ENCODE measurements at places on chromosomes 3 and 15.

DNA sequence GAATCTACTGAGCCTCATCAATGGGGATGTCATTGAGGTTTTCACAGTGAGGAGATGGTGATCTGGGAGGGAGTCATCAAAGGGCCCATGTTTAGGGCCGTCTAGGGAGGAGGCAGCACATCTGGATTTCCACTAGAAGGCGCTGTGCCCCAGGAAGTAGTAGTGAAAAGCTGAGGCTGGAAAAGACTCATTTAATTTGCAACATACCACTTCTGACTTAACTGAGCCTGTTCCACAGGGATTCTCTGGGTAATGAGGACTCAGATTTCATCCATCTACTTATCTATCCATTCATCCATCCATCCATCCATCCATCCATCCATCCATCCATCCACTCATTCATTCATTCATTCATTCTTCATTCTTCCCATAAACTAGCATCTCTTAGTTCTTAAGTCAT is 17.4 kb upstream of the SHF start:
- DNase-seq = peak; percentile 38

GRCh38 chr3:172115787-172116186 is 76.4 kb downstream of the FNDC3B start:
- DNase-seq = no peak

DNA sequence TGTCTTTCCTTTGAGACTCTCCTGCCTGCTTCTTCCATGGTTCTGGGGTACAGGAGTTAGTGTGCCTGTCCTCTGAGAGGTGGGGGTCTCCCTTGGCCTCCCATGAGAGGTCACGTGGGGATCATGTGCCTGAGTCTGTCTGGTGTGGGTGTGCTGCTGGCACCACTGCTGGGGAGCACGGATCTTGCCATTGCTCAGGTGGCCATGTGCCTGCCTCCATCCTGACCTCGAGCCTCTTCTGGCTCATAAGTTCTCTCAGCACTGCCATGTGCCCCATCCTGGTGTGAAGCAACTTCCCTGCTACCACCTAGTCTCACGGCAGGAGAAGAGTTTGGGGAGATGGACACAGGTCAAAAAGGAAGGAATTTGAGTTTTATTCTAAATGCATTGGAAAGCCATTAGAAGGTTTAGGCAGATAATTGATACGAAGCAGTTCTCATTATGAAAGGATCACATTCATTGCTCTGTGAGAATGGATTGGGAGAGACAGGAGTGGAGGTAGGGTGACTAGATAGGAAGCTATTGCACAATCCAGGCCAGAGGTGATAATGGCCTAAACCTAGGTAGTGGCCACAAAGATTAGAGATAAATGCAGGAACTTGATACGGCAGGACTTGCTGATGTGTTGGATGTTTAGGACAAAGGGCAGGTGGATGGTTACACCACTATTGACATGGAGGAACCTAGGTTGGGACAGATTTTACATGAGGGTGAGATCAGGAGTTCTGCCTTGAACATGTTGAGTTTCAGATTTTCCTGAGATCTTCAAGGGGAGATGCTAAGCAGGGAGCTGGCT is 173.0 kb upstream of the RORA start:
- DNase-seq = no peak

DNA sequence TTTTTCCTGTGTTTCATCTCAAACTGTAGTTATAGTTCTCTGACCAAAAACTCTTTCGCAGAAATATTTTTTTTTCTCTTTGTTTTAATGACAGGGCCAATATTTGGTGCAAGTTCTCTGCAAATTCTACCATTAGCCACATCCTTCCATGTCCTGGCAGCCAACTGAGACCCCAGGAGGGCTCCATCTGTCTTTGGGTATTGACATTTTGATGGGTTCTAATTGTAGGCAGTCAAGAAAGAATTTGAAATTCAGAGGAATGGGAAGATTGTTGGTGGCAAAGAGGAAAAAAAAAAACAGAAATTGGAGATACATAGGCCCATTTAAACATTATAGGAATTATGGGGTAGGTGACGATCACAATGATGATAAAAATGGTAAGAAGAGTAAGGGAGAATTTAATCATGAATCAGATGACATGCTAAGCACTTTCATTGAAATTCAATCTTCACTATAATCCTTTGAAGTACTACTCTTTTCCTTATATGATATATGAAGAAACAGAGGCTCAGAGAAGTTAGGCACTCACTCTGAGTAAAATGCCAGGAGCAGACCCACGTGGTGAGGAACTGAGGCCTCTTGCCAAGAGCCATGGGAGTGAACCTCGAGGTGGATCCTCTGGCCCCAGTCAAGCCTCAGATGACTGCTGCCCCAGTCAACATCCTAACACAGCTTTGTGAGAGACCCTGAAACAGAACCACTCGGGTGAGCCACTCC is 151.4 kb downstream of the PDZRN3 start:
- no peak for DNase-seq

DNA sequence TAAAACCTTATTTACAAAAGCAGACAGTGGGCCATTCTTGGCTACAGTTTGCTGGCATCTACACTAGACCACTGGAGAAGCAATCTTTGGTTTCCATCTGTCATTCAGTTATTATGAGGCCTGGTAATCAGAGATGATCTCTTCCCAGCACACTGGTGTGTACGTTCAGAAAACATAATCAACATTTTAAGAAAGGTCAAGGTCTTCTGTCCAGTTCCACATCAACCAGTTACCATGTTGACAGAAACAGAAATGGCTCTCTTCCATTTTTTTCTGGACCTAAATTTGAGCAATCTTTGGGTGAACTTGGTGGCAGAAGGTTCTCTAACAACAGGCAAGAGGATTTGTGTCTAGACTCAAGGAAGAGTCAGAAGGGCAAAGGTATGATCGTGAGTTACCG is 29.8 kb upstream of the ARHGEF3 start:
- DNase-seq = no peak

- no peak for DNase-seq
Observed at GRCh38 chr3:72185549-72186399, 400.8 kb upstream of the PROK2 start.

DNA sequence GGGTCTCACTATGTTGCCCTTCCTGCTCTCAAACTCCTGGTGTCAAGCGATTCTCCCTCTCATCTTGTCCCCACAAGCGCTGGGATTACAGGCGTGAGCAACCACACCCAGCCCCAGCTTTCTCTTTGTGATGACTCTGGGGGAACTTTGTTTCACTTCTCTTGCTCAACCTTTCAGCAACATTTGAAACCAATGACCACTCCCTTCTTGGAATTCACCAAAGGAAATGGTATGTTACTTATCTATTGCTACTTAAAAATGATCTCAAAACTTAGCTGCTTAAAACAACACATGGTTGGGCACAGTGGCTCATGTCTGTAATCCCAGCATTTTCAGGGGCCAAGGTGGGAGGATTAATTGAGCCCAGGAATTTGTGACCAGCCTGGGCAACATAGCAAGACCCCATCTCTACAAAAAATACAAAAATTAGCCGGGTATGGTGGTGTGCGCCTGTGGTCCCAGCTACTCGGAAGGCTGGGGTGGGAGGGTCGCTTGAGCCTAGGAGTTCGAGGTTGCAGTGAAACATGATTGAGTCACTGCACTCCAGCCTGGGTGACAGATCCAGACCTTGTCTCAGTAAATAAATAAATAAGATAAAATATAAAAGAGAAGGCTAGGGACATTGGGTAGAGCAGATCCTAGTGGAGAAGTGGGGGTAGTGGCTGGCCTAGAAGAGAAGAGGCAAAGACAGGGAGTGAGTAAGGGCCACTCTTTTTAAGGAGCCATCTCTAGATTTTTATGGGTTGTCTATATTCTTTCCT is 10.3 kb upstream of the COPG1 start:
- DNase-seq = no peak

DNA sequence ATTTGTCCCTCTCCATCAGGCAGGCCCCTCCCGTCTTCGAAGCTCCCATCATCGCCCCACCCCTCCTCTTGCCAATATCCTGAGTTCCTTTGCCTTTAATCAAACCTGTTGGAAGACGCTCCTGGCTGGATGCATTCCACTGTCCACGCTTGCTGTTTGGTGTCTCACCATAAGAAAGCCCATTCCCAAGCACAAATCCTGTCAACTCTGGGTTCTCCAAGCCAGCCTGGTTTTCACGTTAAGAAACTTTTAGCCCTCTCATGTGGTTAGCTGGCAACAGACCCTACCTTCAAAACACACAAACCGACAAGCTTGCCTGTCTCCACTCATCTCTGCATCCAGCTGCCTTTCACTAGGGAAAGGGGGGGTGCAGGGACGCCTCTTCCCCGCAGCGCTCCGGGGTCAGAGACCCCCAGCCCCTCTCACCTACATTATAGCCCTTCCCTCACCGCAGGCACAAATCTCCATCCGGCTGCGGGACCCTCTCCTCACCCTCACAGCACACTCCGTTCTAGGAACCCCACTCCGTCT is 1.1 kb downstream of the GORASP1 start:
- DNase-seq = no peak

DNA sequence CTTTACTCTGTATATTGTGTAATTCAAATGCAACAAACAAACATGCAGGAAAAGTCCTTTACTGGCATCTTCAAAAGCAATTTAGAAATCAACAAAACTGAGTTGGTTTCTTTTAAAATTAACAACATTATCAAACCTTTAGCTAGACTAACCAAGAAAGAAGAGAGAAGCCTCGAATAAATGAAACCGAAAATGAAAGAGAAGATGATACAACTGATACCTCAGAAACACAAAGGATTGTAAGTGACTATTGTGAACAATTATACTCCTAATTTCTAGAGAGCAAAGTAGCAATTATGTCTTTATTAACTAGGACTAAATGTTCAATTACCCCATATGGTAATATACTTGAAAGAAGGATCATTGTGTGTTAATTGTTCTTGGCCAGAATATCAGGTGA is 49.2 kb upstream of the P3H2 start:
- no peak for DNase-seq

DNA sequence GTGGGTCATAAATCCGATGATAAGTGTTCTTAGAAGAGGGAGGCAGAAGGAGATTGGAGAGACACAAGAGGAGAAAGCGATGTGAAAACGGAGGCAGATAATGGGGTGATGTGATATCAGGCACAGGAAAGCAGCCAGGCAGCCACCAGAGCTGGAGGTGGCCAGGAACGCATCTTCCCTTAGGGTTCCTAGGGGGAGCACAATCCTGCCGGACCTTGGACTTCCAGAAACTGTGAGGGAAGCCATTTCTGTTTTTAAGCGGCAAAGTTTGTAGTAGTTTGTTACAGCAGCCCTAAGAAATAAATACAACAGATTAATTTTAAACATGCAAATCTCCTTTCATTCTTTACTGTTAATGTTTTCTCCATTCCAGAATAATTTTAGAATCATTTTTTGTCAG is 259.9 kb upstream of the TMC3 start:
- DNase-seq = no peak

DNA sequence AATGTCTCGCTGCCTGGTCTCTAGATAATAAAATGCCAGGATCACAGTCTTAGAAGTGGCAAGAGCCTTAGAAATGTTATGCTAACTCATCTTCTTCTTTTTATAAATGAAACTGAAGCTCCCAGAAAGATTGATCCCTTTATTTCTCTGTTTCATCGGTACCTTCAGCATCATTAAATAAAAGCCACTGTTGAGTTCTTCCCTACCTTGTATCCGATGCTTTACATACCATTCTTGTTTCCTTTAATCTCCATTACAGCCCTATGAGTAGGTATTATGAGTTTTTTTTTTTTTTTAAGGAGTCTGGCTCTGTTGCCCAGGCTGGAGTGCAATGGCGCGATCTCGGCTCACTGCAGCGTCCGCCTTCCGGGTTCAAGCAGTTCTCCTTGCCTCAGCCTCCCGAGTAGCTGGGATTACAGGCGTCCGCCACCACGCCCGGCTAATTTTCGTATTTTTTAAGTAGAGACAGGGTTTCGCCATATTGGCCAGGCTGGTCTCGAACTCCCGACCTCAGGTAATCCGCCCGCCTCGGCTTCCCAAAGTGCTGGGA is 815 bp upstream of the ABCC5 start:
- DNase-seq = no peak

GRCh38 chr15:98905963-98906711 is 101.5 kb downstream of the PGPEP1L start:
- DNase-seq = no peak

DNA sequence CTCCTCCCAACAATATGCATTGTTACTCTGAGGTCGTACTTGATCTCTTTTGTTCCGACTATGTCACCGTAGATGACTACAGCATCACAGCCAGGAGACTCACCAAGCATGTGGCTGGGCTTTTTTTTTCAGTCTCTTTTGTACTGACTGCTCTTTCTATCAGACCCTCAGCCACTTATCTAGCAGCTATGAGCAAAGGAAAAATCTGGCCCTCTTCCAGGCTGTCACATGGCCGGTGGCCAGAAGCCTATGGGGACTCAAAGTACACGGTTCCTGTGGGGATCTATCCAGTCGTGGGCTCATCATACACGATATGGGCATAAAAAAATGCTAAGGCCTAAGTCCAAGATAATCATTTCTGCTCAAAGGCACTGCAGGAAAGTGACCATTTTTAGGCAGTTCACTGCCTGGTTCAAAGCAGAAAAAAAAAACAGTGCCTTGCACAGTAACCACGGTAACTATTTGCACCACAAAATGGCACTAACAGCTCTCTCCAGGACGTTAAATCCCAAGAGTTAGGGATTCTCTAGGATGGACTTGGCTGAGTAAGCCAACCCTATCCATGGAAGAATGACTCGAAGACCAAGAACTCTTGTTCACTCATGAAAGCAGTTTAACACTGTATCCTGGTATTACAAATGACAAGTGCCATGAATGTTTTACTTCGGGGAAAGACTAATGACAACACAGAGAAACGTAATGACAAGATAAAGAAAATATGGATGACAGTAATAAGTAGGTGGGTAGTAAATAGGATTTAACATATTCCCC is 50.3 kb downstream of the SHQ1 start:
- no peak for DNase-seq

DNA sequence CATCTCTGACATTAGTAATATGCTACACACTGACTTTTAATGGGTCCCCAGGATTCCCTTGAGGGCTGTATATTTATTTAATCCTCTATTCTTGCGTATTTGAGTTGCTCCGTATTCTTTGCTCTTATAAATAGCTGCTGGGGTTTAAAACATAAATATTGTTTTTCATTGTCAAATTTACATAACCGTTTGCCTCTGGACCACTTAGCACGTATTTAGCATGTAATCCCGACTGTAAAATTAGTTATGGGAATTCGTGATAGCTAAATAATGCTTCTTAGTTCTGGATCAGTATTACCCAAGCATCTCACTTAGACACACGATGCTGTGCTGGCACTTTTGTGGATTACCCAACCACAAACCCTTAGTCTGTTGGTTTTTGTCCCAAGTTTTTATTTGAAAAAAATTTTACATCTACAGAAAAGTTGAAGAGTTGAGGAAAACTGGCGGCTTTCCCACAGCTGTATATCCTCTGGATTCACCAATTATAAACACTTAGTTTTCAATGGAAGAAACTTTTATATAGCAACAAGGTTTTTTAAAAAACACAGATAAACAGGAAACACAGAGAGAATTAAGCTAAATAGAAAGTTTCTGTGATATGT is 296.8 kb upstream of the TPM1 start:
- no peak for DNase-seq

GRCh38 chr3:6771171-6771570 is 89.7 kb upstream of the GRM7 start:
- no peak for DNase-seq
